ENCODE measurements at places on chromosomes 12 and 14.

DNA sequence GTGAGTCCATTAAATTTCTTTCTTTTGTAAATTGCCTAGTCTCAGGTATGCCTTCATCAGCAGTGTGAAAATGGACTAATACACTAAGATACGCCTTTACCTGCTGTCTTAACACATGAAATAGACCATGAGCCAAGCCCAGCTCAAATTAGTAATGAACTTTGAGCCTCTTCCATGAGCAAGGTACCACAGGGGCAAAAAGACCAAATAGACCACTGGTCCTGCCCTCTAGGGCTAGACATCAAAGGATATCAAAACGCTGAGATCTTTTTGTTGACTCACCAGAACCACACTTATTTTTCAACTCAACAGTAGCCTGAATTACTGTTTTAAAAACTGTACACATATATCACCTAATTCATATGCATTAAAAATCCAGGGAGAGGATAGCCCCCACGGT is 137.5 kb upstream of the NOS1 start:
- DNase-seq = no peak

DNA sequence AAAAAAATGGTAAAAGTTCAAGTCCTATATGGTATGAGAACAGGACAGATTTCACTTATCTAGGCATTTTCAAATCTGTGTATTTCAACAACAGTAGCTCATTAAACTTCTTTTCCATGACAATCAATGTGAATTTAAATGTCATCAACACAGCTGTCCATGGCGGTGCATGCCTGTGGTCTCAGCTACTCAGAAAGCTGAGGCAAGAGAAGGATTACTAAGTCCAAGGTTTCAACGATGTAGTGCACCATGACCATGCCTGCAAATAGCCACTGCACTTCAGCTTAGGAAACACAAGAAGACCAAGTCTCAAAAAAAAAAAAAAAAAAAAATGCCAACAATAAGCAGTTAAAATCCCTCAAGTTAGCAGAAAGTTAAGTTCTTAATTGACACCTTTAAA is 214.6 kb downstream of the C12orf50 start:
- no peak for DNase-seq

DNA sequence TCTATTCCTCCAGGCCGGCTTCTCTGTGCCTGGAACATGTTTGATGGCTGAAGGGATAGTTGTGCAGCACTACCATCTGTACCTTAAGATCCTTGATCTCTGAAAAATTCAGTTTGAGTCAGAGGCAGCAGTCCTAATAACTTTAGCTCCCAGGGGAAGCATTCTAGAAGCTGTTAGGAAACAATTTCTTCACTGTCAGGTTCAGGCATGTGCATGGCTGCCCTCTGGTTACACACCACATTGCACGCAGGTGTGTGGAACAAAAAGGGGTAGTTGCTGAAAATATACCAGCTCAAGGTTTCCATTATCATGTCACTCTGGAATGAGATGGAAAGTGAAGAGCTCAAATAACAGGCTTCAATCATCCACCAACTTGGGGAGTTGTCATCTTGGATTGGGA is 80.1 kb downstream of the CHST11 start:
- DNase-seq = no peak

GRCh38 chr12:47852096-47852571 is 32.4 kb upstream of the HDAC7 start:
- no peak for DNase-seq

DNA sequence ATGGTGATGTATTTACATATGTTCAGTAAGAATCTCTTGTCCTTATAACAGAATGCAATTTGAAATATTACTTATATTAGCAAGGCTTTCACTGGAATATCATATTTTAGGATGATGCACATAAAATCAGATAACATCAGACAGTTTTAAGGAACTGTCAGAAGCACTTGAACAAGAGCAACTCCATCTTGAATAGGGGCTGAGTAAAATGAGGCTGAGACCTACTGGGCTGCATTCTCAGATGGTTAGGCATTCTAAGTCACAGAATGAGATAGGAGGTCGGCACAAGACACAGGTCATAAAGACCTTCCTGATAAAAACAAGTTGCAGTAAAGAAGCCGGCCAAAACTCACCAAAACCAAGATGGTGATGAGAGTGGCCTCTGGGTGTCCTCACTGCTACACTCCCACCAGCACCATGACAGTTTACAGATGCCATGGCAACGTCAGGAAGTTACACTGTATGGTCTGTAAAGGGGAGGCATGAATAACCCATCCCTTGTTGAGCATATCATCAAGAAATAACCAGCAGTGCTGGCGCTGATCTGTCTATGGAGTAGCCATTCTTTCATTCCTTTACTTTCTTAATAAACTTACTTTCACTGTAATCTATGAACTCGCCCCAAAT is 27.6 kb upstream of the ETV6 start:
- DNase-seq = peak; percentile 1

GRCh38 chr12:117845271-117845904 is 123.4 kb downstream of the KSR2 start:
- no peak for DNase-seq

DNA sequence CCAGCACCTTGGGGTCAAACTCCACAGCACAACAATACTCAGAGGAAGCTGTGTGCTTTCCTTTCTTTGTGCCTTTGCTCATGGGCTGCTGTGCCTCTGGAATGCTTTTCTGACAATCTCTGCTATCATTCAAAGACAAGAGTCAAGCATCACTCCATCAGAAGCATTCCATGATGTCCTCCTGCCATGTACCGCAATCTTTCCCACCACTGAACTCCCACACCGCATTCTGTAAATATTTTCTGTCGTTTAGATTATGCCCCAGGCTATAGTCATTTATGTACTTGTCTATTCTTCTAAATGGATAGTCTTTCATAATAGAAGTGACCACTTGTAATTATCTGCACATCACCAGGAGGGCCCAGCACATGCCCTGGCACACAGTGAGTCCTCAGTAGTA is 327.8 kb downstream of the PDZRN4 start:
- DNase-seq = no peak

Data from stimulated activated CD4-positive, alpha-beta T cell treated with anti-CD3 and anti-CD28 coated beads, TNF-alpha, amount 100 ng/mL, for 24 hours (primary cell).